ENCODE measurements at places on chromosomes 12 and 14.

DNA sequence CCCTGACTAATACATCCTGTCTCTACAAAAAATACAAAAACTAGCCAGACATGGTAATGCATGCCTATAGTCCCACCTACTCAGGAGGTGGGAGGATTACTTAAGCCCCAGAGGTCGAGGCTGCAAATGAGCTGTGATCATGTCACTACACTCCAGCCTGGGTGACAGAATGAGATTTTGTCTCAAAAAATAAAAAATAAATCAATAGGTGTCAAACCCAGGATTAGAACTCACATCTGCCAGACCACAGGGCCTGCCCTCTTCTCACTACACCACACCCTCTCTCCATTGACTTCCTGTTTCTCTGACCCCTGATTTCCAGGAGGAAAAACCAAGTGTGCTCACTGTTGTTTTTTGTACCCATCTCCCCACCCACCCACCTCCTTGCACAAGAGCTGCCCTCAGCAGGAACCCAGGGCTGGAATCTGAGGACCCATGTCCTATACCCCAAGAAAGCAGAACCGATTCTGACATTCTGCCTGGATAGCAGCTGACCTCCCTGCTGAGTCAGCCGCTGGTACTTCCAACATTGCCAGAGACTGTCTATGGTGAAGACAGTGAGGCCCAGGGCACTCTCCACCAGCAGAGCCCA lies 6.2 kb downstream of the CMKLR1 start:
- DNase-seq, result no peak

DNA sequence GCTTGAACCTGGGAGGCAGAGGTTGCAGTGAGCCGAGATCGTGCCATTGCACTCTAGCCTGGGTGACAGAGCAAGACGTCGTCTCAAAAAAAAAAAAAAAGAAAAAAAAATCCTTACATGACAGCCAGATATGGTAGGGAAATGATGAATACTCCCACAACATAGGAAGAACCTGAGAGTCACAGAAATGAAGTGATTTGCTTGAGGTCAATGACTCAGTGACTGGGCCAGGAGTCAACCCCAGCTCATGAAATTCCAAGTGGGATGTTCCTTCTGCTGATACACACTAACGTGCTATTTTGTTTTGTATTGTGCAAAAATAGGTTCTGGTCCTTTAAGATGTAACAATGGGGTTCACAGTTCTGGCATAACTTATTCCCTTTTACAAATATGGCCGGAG lies 9.0 kb downstream of the RHOF start:
- DNase-seq, result no peak

- no peak for DNase-seq
These were observed 223.1 kb downstream of the ANO6 start for GRCh38 chr12:45439039-45439438.

- DNase-seq, result no peak
These were observed 378.9 kb downstream of the PCNX1 start for GRCh38 chr14:71286126-71286525.

- DNase-seq, result peak; percentile 54
These were observed 13.2 kb upstream of the KLRF1 start for GRCh38 chr12:9813821-9814798.

DNA sequence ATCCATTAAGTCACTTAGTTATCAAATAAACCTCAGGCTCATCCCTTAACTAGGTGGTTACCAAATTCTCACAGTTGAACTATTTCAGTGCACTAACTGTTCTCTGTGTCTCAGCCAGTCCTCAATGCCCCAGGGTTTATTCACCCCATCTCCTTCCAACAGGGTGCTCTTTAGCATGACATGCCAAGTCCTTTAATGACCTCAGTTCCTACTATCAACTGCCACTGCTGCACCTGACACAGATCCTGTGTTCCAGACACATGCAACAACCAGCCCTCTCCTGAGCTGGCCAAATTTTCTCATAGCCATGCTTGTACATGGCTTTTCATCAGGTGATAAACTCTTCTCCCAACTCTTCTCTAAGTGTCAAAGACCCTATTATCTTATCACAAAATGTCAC lies 80.0 kb downstream of the ATXN2 start:
- no peak for DNase-seq

- no peak for DNase-seq
These were observed 60.0 kb downstream of the CHGA start for GRCh38 chr14:92982956-92983355.

GRCh38 chr14:51828017-51828797 lies 32.2 kb upstream of the GNG2 start:
- DNase-seq, result no peak

DNA sequence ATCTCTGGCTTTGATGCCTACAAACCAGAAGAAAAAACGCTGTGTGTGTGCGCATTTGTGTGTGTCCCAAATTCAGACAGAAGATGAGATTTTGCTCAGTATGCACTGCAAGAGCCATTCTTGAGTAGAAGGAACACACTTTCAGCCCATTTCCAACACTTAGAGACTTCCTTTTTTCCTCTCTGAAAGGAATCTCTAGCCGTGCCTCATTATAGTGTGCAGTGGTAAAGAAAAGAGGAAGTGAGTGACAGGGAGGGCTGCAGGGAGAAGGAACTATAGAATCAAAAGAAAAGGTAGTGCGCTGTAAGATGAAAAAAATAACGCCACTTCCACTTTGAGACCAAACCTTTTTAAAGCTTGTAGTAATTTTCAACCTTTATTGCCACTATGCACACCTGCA lies 1400.9 kb upstream of the FLRT2 start:
- no peak for DNase-seq

- no peak for DNase-seq
These were observed 2.8 kb downstream of the PRMT8 start for GRCh38 chr12:3493859-3494176.

- DNase-seq, result no peak
These were observed 136.9 kb downstream of the RIMBP2 start for GRCh38 chr12:130579231-130579630.

DNA sequence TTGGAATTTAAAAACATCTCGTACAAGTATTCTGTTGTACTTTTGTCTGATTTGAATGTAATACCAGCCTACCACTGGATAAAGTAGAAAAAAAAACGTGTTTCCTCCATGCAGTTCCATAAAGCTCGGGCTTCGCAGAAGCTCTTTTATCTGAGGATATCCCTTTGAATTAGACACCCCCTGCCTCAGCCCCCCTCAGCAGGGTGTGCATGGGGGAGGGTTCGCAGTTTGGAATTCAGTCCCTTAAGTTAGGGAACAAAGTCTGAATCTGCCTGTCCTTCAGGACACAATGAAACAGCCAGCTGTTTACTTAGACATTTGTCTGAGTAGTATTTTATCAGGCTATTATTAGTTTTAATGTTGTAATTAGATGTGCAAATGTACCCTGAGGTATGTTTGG lies 234.0 kb upstream of the CAND1 start:
- no peak for DNase-seq

GRCh38 chr12:40689576-40689975 lies 2.7 kb upstream of the CNTN1 start:
- no peak for DNase-seq

- DNase-seq, result no peak
These were observed 71.3 kb downstream of the PHLDA1 start for GRCh38 chr12:75960086-75960910.

DNA sequence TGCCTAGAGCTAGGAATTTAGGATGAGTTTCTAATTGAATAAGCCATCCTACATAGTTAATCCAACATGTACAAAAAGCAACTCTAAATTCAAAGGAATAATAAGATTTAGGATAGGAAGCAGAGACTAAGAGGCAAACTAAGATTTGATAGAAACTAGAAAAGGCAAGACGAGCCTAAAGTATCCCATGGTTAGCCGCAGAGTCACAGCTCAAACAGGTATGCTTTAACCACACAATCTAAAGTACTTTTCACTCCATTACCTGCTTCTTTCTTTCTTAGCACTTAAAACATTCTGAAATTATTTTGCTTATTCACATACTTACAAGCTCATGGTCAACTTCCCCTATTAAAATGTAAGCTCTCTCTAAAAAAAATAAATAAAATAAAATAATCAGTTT lies 51.8 kb downstream of the OTOGL start:
- no peak for DNase-seq

GRCh38 chr12:6198556-6198955 lies 1.6 kb upstream of the CD9 start:
- DNase-seq, result no peak

- no peak for DNase-seq
These were observed 15.9 kb downstream of the COL2A1 start for GRCh38 chr12:47988073-47989022.

DNA sequence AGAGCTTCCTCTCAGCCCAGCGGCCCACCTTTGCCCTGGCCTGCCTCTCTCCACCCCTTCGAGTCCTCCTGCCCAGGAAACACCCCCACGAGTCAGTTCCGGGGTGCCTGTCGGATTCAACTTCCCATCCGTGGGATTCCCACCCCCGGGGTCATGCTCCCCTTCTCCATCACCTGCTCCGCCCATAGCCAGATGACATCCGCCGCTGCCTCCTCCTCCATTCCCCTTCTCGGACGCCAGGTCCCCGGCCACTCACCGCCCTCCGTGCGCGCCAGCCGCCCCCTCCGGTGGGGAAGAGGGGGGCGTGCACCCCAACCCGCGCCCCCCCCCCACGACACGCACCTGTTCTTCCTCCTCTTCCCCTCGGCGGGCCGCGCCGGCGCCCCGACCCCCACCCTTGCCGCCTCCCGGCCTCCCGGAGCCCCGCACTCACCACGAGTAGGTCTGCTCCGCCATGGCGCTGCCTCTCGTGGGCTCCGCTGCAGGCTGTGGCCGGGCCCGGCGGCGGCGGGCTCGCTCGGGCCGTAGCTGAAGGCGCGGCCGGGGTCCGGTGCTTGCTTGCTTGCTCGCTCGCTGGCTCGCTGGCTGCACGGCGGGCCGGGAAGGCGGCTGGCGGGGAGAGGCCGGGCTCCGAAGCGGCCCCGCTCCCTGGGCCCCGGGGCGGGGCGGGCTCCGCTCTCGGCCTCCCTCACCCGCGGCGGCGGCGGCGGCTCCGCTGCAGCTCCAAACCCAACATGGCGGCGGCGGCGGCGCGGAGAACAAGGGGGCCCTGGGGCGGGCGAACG lies 554 bp downstream of the SPPL3 start:
- peak; percentile 52 for DNase-seq

DNA sequence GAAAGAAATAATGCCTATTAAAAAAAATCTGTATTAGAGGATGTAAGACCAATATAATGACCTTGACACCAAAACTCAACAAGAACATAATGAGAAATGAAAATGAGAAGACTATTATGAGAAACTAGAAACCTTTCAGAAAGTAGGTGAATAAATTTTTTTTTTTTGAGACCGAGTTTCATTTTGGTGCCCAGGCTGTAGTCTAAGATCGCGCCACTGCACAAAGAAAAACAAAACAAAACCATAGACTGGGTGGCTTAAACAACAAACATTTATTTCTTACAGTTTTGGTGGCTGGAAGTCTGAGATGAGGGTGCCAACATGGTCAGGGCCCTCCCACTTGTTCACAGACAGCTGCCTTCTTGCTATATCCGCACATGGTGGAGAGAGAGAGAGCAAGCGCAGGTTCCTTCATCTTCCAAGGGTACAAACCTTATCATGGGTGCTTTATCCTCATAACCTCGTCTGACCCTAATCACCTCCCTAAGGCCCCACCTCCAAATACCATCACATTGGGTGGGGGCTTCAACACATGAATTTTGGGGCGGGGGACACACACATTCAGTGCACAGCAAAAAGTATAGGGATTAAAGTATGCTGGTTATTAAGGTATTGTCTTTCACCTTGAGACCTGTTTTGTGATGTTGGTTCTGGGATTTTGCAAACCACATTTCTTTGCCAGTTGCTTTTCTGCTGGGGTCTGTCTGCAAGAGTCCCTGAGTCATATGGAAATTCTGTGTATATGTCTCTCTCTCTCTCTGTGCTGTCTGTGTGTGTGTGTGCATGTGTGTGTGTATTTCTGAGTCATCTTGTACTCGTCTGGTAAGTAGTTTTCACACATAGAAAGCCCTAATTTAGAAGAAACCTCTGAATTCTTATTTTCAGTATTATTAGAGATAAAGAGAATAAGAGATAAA lies 26.2 kb downstream of the ZCRB1 start:
- DNase-seq, result no peak

DNA sequence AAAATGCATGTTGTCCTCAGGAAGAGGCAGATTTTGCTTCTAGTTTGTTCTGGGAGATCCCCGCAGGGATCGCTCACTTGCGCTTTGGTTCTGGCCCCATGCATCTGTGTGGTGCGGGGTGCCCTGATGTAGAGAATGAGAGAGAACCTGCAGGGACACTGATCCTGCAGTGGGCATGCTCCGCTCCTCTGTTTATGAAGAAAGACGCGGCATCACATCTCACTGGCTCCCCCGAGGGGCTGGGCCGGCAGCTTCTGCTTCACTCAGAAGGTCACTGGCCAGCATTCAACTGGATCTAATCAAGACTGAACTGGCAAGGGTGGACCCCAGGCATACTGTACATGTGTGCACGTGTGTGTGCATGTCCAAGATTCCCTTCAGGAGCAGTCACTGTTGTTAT lies 164.2 kb downstream of the CALM1 start:
- DNase-seq, result no peak

DNA sequence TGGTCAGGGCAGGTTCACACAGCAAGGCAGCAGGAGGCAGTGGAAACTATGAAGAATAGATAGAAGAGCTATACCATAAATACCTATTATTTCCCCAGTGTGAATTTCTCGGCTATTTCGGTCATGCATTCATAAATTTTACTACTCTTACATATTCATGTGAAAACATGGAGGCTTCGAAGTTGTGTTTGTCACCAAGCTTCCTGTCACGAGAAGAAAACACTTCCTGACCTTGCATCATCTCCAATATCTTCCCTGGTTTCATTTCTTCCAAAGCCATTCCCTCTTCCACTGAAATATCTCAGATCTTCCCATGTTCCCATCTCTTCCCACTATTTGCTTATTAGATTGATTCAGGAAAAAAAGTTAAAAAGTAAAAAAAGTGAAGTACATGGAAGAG lies 80.4 kb downstream of the CPNE8 start:
- no peak for DNase-seq

DNA sequence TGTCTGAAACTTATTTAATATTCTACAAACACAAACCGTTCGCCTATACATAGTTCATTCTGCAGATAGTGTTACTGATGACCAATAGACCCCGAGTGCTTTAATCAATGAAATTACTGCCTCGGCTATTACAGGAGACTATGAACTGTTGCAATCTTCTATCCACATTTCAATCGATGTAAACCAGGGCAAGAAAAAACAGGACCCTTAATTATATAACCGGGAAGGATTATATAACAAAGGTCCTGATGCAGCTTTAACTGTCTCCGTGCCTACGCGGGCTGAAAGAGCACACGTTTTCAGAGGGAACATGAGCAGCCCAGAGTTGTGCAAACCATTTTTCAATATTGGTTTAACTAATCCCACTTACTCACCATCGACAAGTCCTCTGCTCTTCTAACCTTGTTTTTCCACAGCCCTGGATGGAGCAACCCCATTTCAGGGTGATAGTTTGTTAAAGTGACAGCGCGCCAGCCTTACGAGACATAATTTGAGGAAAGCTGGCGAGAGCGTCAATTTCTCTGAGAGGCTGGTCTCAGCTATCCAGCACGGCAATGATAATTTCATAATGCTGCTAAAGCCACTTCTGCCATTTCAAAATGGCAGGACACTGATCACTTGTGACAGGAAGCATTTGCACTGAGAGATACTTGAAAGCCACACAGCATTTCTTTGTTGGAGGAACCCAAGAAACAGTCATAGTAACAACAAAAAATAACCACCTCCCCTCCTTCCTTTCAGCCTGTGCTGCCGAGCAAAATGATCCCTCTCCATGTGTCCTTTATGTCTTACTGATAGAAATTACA lies 184.6 kb downstream of the FOXN3 start:
- DNase-seq, result no peak
